Activated CD4-positive, alpha-beta T cell treated with anti-CD3 and anti-CD28 coated beads, Interleukin-2, amount 10 ng/mL, durations not matched to agents 24 days and 14 days (primary cell): ENCODE measurements at places on chromosomes 1 and 21. TPM values are rescaled to one million over a fixed set of nuclear protein-coding genes. Genes with fewer than 3 reads are reported as not detected.

Gene OR2W3
- total RNA-seq = 0.21 TPM in 1 of 2 replicates, not detected in the other

Gene HNRNPCL4
- total RNA-seq = not detected in 2 replicates

Gene SPATA21
- total RNA-seq = not detected in 2 replicates

- DNase-seq = no peak
Observed at GRCh38 chr1:150194381-150195031, 41.4 kb downstream of the ANP32E start.

GRCh38 chr21:33801424-33802405, 113.9 kb downstream of the ATP5PO start:
- no peak for DNase-seq

DNA sequence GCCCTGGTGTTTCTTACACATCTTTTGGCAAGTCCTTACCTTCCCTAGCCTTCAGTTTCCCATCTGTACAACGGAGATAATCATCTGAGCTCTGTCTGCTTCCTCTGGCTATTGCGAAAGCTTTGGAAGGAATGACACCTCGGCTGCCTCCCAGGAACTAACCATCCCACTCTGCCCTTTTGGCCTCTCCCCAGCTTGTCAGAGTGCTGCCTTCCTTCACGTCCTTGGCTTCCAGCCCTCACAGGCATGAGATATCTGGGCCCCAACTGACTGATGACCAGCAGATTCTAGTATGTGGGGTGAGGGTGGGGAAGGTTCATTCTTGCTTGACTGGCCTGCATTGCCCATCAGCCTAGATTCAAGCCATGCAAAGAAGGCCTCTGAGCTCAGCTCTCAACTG, 253.1 kb upstream of the FGGY start:
- no peak for DNase-seq

- DNase-seq = peak; percentile 98
Observed at GRCh38 chr1:28518000-28518744, 12.3 kb downstream of the RCC1 start.

DNA sequence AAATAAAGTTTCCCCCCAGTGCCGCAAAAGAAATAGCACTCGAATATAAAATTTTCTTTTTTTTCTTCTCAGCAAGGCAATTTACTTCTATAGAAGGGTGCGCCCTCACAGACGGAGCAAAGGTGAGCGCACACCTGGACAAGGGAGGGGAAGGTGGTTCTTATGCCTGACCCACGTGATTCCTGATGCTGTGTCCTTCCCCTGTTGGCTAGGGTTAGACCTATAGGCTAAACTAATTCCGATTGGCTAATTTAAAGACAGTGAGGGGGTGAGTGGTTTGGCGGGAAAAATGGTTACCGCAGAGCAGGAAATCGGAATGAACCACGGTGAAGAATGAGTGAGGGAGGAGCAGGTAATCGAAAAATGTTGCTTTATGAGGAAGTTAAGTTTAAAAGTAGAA, 607 bp upstream of the FAAH start:
- no peak for DNase-seq
